Naive thymus-derived CD8-positive, alpha-beta T cell (primary cell): ENCODE measurements at places on chromosomes 12 and 14.

DNA sequence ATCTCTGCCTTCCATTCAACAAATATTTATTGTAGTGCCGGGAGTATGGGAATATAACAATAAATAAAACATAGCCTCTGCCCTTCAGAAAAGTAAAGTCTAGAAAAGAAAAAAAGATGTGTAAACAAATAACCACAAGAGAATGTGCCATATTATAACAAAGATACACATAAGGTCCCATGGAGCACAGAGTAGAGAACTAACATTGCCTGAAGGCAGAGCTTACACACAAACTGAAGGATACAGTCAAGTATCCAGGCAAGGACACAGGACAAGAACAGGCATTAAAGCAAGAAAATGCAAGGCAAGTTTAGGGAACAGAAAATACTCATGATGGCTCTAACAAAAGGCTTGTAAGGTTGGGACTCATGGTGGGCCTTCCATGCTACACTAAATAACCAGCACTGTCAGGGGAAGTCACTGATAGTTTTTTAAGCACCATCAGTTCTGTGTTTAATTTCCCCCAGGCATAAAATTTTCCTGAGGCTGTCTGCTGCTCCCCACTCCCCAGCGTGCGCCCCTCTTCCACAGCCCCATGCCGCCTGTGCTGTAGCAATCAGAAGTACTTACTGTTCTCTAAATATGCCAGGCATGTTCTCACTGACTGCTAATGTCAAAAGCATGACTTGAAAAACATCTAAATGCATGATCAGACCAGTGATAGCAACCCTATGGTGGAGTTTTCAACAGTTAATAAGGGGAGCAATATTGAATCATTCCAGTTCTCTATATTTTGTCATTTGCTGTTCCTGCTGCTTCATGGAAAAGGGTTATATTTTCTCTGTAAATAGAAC lies 77.8 kb downstream of the ANKS1B start:
- DNase-seq, result no peak

DNA sequence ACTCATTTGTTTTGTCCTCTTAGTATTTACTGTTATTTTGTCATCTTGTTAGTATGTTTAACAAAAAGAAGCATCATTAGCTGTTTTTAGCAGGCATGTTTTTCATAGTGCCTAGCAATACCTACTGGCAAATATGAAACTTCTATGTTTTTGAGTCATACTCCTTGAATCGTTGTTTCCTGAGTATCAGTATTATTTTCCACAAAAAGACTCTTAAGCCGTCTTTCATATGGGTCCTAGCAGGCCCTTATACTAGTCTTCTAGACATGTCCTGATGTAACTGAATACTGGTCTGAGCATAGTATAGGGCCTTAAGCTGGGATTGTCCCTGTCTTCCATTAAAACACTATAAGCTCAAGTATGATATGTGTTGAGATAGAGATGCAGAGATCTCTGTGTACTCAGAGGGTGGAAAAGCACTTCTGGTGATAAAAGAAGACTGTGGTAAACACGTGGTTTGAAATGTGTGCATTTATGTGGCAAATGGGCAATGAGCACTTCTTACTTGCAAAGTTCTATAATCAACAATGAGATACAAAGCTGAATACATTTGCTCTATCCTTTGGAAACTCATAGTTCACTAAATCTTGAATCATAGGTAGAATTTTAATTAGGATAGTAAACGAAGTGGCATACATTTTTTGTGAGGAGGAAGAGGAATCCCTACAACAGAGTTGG lies 348.8 kb downstream of the PDZRN4 start:
- DNase-seq, result no peak

DNA sequence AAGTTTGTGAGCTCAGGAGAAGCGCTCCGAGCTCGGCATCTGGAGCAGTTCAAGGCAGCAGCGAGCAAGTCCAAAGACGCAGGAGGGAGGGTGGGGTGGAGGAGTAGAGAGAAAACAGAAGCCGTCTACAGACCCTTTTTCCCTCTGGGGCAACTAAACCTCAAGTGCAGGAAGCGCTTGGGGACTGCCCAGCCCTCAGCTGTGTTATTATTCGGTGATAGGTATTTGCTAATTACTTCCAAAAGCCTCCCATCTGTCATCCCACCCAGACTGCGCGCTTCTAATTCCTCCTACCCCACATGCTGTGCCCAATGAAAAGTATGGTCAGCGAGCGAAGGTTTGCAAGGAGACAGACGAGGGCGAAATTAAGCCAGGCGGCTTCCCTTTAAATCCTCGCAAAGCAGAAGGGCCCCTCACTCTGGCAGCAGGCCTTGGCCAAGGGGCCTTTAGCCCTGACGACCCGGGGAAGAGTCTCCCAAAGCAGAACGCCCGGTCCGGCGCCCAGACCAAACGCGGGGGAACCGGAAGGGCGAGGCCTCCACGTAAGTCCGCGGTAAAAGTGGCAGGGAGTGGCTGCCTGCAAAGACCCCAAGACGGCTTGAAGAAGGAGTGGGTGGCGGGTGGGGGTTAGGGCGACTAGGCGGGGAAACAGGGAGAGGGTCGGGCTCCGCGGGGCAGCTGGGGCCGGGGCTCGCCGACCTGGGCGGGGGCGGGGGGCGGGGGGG lies 507 bp upstream of the CD9 start:
- no peak for DNase-seq

DNA sequence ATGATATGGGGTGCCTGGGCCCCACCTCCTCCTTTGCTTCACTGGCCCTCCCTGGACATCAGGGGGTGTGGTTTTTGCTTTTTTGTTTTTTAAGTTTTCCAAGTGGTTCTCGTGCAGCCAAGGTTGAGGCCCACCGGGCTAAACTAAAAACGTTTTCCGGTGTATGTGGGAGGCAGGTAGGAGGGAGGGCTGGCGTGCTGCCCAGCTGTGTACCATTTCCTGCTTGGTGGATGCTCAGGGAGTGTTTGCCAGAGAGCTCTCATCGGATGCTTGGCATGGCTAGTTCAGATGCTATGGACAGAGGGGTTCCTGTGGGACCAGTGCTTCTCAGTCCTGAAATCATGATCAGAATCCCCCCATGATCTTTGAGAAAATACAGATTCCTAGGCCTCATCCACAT lies 246.4 kb downstream of the CACNA1C start:
- no peak for DNase-seq

DNA sequence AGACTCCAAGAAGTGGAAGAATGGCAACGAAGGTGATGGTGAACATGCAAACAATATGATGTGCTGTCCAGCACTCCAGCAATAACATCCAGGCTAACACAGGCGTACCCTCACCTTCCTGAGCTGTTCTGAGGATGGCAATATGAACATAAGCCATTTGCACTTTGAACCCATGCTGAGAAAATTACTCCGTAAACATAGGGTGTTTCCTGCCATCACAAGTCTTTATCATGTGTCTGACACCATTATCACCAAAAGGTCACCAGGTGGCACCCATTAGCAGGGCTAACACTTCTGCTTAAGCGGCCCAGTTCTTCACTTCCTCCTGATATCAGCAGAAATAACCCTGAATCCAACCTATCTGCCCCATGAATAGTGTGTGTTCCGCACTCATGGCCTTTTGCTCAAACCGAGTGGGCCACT lies 482.8 kb downstream of the MED13L start:
- DNase-seq, result no peak

- no peak for DNase-seq
These were observed 947.6 kb upstream of the MDGA2 start for GRCh38 chr14:48622980-48623379.

DNA sequence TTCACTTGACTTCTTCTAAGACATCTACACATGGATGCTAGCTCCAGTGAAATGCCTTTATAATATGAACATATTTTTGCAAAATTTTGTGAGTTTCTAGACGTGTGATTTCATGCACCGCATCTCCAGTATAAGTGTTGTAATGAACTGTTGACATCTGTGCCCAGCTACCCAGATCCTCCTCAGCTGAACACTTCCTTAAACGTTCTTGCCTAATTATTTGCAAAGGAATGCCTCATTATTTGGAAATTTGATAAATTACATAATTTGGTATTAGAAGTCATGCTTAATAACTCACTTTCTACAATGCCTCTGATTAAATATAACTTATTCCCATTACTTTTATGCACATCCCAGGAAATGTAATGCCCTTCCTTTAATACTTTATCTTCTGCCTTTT lies 14.0 kb downstream of the OR11G2 start:
- DNase-seq, result no peak

- DNase-seq, result no peak
These were observed 175.1 kb upstream of the SLC38A2 start for GRCh38 chr12:46547421-46548354.

DNA sequence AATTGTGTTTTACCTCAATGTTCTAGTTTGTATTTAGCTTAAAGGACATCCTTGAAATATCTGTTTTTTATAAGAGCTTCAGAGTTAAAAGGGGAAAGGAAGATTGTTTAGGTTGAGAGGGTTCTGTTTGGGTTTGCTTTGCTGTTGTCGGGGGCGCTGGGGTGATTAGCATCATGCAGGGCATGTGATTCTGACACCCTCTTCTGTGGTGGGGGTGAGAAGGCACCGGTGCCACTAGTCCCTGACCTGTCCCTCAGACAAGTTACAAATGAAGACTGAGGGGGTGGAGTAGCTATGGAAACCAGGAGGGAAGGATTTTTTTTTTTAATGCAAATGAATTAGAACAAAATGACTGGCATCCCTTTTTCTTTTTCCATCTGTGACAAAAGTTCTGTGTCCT lies 291.3 kb downstream of the RPAP3 start:
- DNase-seq, result no peak
